ENCODE measurements at places on chromosomes 7 and 10.

DNA sequence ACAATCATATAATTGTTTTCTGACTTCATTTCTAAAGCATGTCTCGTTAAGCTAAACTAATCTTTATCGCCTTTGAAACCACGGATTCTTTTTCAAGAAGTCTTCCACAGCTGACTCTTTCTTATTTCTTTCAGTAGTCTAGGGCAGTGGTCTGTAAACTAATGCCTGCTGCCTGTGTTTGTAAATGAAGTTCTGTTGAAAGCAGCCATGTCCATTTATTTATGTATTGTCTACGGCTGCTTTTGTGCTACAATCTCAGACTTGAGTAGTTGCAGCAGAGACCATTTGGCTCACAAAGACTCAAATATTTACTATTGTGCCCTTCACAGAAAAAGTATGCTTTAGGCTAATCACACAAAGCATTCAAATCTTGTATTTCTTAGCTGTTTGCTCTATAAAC lies 20.3 kb upstream of the ABLIM1 start:
- DNase-seq, result no peak

- no peak for DNase-seq
These were observed 61.5 kb downstream of the CPVL start for GRCh38 chr7:29084832-29085231.

DNA sequence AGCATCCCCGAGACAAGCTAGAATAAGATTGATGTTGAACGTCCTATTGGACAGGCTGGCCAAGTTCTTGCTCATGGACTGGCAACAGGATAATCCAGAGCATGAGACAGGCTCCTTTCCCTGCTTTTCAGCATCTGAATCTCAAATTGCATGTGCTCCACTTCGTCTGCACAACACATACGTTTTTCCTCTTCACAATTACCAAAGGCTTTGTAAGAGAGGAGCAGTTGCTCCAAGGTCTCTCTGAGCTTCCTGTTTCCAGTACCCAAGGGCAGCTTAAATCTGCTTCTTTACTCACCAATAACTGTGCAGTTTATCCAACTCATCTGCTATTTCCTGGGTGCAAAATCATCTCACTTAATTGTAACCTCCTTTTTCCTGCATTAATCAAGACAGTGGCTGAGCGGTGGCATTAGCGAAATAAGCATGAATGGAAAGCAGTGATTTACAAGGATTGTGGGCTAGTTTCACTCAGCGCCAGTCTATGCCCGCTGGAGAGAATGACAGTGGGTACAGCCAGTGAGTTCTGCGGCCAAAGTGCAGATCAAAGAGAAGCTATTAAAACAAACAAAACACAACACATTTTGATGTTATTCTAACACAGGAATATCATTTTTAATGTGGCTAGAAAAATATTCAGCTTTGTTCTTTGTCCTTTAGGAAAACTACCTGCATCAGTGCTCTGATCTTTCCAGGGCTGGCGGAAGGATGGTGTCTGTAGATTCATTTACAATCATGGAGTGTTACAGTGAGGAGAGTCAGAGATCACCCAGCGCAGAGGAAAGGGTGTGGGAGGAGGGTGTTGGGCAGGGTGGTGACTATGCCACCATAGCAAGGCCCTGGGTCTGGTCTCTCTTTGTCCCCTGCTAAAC lies 79.8 kb downstream of the CHN2 start:
- DNase-seq, result no peak

GRCh38 chr10:89295597-89295996 lies 6.2 kb upstream of the IFIT2 start:
- DNase-seq, result no peak

- DNase-seq, result no peak
These were observed 346.4 kb downstream of the THSD7A start for GRCh38 chr7:11485636-11486035.

DNA sequence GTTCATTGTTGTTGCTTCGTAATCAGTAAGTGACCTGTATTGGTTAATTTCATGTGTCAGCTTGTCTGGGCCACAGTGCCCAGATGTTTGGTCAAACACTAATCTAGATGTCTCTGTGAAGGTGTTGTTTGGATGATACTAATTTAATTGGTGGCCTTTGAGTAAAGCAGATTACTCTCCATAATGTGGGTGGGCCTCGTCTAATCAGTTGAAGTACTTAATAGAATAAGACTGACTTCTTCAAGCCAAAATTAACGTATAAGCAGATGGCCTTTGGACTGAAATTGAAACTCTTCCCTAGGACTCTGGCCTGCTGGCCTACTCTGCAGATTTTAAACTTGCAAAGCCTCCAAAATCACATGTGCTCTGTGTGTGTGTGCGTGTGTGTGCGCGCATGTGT lies 245.7 kb downstream of the GFRA1 start:
- no peak for DNase-seq

- DNase-seq, result no peak
These were observed 29.0 kb upstream of the OGDHL start for GRCh38 chr10:49791100-49791499.

DNA sequence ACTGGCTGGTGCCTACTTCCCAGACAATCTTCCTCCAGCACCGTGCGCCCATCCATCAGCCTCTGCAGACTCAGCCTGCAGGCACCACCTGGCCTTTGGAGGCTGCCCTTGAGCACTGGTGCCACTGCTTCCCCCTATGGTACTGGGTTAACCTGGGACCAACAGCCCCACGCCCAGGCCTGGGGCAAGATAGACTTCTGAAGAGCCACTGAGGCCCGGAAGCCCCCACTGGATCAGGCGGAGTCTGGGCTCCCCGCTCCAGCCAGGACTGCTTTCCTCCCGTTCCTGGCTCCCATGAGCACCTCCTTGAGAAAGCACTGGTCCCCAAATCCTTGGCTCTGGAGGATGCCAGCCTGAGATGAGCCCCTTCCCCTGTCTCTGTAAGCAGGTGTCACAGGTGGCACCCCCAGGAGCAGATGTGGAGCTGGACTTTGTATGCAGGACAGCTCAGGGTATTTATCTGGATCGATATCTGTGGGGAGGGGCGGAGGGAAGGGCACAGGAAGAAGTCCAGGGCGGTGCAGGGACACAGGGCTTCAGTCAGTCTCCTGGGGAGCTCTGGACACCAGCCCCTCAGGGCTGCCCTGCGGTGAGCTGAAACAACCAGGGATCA lies 206.5 kb upstream of the PPP2R2D start:
- no peak for DNase-seq

- DNase-seq, result peak; percentile 25
These were observed 922 bp downstream of the CXCL12 start for GRCh38 chr10:44383749-44384600.

DNA sequence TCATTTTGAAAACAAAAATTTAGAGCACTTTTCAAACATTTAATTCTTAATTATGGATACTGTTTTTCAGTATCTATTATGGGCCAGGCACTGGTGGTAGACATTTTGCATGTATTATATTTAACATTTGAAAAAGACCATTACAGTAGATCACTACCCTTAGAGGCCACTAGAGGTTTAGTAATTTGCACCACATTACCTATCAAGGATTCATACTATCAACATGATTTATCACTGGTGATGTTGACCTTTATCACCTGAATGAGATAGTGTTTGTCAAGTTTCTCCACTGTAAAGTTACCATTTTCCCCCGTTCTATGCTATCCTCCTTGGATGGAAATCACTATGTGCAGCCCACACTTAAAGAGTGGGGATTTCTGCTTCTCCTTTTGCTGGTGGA lies 4.4 kb upstream of the SNX13 start:
- DNase-seq, result no peak
